ENCODE measurements at places on chromosomes 13 and 19.

GRCh38 chr19:53881482-53882390, at the start of gene PRKCG:
TSS of gene PRKCG (plus strand) at chr19:53882197. CDS start at chr19:53882495, 298 bp downstream.
- DNase-seq: no peak

- DNase-seq: no peak
These were observed 1.3 kb downstream of the MAN2B1 start for GRCh38 chr19:12665281-12665573.

DNA sequence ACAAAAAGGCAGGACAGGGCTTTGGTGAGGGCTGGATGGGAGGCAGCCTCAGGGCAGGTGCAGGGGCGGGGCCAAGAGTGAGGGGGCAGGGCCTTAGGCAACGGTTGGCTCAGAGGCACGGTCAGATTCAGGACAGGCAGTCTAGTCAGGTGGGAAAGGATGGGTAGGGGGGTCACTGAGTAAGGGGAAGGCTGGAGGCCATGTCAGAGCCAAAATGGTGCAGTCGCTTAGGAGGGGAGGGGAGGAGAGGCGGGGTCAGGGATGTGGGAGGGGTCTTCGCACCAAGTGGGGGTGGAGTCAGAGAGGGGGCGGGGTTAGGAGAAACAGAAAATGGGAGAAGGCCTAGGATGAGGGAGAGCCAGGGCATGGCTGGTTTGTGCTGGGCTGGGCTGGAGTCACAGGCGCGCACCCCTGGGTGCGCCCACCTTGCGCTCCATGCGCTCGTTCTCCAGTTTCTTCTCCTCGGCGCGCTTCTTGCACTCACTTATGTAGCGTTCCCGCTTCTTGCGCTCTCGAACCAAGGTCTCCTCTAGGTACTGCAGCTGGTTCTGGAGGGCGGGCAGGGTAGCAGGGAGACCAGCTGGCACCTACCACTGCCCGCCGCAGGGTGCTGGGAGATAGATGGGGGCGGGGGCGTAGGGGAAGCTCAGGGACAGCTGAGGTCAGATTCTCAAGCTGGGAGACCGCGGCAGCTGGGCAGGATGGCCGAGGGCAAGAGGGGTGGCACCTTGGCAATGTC, 6.8 kb upstream of the RGL3 start:
- DNase-seq: no peak

GRCh38 chr13:20206698-20207235, 14.0 kb upstream of the GJB2 start:
- no peak for DNase-seq

DNA sequence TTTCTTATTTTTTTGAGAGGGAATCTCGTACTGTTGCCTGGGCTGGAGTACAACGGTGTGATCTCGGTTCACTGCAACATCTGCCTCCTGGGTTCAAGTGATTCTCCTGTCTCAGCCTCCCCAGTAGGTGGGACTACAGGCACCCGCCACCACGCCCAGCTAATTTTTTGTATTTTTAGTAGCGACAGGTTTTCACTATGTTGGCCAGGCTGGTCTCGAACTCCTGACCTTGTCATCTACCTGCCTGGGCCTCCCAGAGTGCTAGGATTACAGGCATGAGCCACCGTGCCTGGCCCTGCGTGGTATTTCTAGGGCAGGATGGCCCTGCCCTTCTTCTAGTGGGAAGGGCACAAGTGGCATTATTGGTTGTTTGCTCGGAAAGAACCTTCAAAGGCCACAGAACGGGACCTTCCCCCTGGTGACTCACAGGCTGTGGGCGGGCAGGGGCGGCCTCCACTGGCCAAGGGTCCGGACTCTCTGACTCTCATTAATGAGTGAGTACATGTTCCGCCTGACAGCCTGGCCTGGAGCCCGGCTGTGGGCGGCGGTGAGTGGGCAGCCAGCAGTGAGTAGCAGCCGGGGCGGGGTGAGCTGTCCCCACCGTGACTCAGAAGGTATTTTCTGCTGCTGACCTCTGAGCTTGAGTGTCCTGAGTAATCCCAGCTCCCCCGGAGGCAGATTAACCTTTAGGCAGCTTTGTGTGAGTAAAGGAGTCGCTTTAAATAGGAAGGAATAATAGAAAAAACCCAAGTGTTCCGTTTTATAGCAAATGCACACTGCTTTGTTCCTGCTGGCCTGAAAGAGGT, 5.1 kb downstream of the DOT1L start:
- DNase-seq: no peak

Data from NCI-H510A treated with DMSO at 0.1 percent for 48 hours (cell line).